ENCODE measurements at places on chromosomes 1 and 21.

DNA sequence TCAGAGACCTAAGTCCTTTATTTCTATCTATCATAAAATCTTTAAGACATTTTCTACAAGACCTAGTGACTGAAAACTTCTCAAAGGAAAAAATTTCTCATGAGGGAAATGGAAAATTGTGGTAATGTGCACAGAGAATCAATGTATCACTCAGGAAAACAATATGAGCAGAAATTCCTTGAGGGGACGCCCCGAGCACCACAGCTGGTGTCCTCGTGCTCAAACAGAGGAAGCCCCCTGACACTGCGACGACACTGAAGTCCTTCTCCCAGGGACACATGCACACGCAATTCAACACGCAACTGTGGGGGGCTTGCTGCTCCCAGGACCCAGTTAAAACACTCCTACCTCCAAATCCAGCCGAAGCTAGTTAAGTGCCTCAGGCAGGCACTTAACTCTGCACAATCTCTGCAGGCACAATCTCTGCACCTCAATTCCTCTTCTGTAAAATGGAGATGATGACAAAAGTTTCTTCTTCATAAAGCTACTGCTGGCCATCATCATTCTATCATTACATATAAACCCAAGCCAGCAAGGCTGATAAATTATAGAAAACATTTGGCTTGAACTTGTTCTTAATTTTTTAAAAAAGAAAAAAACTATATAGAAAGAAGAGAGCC, 16.0 kb downstream of the ZBTB17 start:
- no peak for DNase-seq

DNA sequence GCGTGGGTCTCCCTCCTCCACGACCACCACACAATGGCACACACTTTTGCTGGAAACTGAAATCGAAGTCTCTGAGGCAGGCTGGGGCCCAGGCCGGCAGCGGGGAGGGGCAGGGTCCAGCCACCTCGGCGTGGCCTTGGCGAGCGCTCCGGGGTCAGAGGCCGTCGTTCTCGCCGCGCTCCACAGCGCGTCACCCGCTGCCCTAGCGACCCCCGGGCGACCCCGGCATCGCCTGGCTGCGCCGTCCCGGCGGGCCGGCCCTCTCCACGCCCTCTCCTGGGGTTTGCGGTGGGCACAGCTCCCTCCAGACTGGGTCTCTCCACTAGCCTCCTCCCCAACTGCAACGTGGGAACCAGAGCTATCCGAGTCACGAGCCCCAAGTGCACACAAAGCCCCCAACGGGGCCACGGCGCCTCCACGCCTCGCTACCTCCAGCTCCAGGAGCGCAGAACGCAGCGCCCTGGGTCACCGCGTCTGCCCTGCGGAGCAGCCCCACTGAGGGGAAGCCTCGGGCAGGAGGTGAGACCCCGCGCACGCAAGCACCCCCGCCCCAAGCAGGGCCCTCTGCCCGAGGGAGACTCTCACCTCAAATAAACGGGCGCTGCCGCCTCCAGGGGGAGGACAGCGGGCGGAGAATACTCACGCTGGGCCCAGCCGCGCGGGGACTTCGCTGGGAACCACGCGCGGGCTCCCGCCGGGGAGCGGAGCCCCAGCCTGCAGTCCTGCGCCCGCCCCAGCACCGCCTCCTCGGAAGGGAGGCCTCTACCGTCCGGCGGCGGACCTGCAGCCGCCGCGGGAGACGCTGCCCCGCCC, 134.0 kb upstream of the BARHL2 start:
- peak; percentile 55 for DNase-seq

DNA sequence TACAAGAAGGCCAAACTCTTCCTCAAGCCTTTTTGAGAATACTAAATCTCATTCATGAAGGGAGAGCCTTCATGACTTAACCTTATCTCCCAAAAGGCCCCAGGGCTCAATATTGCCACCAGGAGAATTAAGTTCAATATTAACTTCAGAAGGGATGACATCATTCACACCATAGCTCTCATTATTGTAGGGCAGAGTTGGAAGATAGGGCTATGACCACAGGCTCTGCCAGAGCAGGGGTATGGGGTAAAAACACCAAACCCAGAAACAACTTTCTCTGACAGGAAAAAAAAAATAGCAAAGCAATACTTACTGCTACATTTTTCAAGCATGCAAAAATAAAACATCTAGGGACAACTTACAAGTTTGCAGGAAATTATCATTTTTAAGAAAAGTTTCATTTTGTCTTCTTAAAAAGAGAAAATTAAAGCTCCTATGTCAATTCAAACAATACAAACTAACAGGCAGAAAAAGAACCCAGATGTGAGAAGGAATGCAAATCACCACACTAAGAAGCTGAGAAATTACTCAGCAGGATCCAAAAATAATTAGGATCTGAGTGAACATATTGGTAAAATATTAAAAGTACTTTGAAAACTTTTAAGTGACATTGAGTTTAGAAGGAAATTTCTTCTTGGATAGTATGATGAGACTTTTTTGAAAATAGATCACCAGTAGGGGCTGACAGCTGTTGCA, 1156.5 kb downstream of the NCAM2 start:
- no peak for DNase-seq

- no peak for DNase-seq
These were observed 2.8 kb upstream of the C1orf162 start for GRCh38 chr1:111471012-111471411.

DNA sequence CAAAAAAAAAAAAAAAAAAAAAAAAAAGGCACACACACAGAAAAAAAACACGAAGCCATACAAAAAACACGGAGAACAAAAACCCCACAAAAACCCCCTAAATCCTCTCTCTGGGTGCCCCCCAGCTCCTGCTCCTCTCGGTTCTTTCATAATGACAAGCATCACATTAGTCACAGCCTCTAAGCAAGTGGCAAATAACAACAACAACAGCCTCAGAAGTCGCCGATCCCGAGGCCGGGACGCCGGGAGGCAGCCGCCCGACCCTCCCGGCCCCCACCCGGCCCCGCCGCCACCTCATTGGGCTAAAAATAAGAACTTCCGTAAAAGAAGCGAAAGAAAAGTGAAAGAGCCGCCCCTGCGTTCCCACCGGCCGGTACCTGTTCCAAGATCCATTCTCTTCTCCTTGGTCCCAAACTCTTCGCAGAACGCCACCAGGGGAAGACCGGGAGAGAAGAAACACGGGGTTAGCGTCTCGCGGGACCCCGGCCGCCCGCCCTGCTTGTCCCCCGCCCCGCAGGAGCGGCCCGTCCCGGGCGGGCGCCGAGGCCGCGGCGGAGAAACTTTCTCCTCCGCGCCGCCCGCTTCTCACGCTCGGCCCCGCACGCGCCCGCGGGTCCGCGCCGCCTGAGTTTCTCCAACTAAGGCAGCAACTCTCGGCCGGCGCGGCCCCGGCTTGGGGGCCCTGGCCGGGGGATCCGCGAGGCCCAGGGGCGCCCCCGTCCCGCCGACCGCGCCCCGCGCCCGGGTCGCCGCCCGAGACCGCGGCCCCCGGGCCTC, 102.8 kb downstream of the CASZ1 start:
- no peak for DNase-seq

DNA sequence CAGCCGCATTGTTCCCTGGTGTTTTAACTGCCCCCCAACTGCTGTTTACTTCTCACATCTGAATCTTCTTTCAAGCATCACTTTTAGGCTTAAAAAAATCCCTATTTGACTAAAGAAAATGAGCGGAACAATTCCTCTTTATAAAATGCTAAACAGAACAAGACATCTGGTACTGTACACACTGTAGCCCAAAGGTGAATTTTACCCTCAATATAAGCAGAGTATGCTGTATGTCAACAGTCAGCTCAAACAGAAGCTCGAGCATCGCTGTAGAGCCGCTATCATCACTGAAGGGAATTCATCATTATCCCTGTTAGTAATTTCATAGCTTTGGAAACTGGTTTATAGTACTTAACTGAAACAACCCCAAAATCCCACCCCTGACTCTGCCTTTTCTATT, 85.3 kb downstream of the LRRC8D start:
- no peak for DNase-seq

DNA sequence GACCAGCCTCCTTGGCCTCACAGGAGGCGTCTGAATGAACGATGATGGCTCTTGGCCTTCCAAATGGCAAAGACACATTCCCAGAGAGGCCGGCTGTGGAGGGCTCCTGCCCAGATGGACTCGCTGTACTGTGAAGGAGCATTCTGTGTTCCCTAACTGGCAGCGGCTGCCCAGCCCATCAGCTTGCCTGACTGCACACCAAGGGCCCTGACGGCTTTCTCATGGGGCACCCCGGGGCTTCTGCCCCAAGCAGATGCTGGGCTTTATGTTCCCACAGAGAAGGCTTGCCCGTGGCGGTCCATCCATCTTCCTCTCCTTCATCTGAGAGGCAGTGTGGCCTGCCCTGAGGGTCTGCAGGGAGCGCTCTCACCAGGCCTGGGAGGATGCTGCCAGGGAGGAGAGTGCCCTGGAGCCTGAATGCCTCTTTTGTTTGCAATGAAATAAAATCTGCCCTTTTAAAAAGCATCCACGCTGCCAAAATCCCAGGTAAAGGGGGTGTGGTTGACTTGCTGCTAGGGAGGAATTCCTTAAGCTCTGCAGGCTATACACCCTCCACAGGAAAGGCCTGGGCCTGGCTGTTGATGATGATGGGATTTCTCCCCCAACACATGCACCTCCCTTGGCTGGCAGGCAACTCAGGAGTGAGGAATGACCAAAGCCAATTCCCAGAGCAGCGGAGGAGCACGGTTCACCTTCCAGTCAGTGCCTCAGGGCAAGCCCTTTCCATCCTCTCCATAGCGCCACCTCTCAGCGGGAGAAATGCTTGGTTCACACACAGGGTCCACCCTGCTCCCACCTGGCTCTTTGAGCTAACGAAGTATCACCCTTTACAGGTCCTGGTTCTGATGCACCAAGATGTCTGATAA, 84.6 kb upstream of the SSX2IP start:
- no peak for DNase-seq

- no peak for DNase-seq
These were observed 115.2 kb downstream of the NGF start for GRCh38 chr1:115222616-115223402.

- DNase-seq, result no peak
These were observed 75.5 kb downstream of the SETD4 start for GRCh38 chr21:35984654-35985361.

DNA sequence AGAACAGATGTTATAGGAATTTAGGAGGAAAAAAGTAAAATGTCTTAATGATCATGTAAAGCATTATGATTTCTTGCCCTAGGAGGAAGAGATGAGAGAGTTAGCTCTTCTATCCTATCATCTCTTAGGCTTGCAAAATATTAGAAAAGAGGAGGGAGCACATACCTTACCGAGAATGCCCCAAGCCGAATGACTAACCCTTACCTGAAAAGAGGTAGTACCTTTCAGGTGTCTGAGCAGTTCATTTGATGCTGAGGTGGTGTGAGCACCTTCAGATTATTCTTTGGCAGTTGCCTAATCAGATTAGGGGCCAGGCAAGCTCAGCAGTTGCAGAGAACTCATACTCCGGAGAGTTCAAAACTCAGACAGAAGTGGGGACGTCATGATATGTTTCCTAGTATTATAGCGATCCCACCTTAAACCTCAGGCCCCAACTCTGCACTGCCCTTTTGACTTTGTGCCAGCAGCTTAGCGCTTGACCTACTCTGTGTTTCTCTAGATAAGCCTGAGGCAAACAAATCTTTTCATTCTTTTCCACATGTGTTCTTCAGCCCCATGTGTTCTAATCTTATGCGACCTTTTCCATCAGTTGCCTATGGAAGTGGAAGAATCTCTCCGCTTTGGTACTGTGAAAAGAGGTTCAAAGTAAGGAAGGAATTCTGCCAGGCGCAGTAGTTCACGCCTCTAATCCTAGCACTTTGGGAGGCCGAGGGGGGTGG, 52.5 kb downstream of the ATP2B4 start:
- no peak for DNase-seq

DNA sequence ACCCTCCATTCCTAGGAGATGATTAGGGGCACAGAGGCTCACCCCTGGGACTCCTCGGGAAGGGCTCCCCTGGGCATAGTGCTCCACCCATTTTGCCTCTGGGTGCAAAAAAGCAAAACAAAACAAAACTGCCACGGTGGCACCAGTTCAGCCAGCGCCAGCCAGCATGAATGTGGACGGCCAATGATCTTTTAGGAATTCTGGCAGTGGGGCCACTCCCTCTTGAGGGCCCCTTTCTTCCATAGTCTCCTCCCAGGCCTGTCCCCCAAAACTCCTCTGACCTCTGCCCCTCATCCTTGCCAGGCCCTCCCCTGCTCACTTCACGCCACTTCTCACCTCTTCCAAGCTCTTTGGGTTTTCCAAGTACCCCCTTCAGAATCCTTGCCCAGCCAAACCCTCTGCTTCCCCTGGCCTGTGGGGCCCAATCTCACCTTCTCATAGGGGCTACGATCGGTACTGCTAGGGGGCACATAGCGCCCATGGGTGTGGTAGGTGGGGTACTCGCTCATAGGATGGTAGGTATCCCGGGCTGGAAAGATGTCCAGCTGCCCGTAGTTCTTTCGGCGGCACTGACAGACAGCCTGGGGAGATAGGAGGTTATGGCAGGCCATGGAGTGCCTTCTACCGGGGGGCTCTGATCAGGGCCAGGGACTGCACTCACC, 13.3 kb downstream of the TRIM46 start:
- DNase-seq, result no peak

DNA sequence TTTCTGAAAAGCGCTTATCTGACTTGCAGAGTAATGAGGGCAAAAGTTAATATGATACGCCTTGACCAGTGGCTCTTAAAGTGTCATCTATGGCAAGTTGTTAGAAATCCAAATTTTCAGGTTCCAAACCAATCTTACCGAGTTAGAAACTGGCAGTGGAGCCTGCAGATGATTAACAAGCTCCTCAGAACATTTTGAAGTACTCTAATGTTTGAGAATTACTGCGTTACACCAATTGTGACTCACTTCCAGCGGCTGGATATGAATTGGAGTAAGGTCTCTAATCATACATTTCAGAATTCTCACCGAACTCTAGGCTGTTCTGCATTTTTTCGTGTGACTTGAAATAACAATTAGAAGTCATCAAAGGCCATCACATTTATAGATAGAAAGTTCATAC, 73.5 kb upstream of the TMPRSS15 start:
- no peak for DNase-seq

GRCh38 chr1:85343213-85343611, 66.8 kb upstream of the BCL10 start:
- DNase-seq, result no peak

DNA sequence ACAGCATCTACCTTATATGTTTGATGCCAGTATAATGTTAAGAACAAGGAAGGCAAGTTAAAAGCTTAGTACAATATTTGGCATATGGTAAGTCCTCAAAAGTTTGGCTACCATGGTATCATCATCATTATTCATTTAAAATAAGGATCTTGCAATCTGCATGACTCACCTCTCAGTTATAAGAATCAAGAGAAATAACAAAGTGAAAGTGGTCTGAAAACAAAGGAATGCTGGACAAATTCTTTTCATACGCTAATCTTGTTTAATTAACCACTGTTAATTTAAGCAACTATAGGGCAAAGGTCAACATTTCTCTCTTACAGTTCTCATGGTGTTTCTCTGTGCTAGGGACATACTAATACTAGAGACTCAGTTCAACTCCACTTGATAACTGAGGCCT, 13.0 kb upstream of the CLDN19 start:
- DNase-seq, result no peak

DNA sequence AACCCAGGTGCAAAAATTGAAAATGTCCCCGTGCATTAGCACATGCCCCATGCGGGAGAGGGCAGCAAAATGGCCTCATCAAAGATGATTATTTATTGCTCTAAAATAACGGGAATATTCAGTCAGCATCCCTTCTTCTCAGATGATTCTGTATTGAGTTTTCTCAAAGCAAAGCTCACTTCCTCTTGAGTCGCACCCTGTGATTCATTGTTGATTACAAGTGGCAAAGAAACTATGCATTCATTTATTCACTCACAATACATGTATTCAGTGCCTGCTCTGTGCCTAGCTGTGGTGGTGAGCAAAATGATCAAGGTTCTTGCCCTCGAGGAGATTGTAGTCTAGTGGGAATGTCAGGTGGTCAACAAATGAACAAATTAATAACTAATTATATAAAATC, 226.0 kb upstream of the KAZN start:
- DNase-seq, result no peak

Data from NCI-H2029 treated with DMSO at 0.1 percent for 48 hours (cell line).